ENCODE measurements at places on chromosomes 2 and 18.

DNA sequence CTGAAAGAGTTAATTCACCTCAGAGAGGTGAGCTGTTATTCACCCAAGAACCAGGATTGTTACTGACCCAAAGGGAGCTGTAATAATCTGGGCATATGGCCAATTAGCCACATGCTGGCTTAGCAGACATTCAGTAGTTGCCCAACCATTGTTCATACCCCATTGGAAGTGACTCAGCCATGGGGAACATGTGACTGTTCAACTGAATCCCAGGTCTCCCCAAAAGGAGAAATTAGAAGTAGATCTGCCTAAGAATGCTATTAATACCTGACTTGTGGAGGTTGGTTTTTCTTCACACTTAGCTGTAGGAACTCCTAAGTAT is 272.6 kb upstream of the UBE2E3 start:
- DNase-seq = no peak

GRCh38 chr2:38498045-38498481 is 104.7 kb downstream of the HNRNPLL start:
- DNase-seq = no peak

DNA sequence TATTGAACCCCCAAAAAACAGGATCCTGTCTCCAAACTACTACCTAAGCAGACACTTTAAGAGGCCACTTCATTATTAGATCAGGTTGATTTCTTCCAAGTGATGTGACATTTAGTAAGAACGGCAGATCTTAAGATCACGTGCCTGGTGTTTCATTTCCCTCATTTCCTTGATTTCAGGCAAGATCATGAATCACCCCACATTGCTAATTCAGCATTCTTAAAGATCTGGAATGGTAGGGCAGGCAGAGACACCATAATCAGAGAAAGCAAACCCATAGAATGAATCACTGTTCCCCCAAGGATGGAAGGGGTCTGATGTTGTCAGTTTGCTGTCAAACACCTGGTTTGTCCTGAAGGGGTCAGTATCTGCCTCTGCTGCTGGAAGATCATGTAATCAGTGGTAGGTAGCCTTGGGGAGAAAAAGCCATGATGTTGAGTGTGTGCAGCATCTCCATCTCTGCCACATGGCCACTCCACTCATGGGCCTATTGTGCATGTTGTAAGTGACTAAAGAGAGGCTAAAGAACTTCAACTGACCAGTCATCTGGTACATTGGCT is 133.9 kb downstream of the ARHGAP15 start:
- DNase-seq = no peak

GRCh38 chr2:241753493-241753892 is 19.1 kb downstream of the D2HGDH start:
- DNase-seq = no peak

DNA sequence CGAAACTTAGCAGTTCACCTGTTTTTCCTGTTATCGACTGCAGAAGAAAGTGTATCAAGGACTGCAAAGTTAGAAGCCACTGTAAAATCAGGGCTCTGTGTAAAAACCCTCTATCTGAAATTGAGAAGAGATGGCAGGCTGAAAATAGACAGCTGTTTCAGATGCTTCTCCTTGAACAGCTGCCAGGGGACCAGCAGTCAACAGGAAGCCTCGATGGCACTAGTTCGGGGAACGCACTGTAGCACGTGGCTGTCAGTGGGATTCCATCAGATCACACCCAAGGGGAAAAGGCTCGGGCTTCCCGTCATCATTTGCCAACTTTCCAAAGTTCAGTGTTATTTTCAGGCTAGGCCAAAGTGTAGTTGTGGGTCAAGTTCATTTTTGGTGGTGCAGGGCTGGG is 316.9 kb downstream of the TXNL1 start:
- no peak for DNase-seq

DNA sequence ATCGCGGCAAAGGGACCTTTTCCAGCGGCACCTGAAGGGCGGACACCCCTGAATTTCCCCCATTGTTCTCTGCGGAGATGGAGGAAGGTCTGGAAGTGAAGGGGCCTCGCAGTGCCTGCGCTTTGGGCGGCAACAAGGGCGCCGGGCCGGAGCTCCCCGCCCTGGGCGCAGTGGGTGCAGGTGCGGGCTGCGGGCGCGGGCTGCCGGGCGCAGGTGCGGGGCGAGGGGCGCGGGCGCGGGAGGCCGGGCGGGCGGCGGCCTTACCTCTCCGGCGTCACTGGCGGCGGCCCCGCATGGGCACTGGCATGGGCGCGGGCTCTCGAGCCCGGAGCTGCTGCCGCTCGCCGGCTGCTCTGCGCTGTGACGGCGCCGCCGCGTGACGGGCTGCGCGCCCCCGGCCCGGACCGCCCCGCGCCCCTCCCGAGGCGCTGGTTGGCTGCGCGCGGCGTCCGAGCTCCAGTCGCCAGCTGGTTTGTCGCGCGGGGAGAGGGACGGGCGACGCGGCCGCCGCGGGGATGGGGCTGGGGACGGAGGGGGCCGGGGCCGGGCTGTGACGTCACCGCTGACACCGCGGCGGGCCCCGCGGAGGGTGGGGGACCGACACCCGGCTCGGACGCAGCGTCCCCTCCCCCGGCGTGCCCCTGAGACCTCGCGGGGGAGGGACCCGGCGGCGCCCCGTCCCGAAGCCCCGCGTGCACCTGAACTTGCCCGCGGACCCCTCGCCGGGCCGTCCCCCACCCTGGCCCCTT is at the start of gene KIF1A:
Gene KIF1A, minus strand, starts transcription at position 362 of the 749 bp plus-strand sequence. CDS start 22,467 bp downstream, outside the sequence.
- no peak for DNase-seq

GRCh38 chr18:49573835-49574234 is 12.0 kb downstream of the LIPG start:
- DNase-seq = no peak

All from CD4-positive, alpha-beta T cell treated with Interleukin-6 at 100 ng/mL for 8 hours (primary cell).